Spinal cord (tissue), 10 donors: ENCODE measurements at places on chromosomes 11 and 22. TPM values are rescaled to one million over a fixed set of nuclear protein-coding genes. Genes with fewer than 3 reads are reported as not detected.

DGAT2 gene
- total RNA-seq, result 5.8 TPM

DNA sequence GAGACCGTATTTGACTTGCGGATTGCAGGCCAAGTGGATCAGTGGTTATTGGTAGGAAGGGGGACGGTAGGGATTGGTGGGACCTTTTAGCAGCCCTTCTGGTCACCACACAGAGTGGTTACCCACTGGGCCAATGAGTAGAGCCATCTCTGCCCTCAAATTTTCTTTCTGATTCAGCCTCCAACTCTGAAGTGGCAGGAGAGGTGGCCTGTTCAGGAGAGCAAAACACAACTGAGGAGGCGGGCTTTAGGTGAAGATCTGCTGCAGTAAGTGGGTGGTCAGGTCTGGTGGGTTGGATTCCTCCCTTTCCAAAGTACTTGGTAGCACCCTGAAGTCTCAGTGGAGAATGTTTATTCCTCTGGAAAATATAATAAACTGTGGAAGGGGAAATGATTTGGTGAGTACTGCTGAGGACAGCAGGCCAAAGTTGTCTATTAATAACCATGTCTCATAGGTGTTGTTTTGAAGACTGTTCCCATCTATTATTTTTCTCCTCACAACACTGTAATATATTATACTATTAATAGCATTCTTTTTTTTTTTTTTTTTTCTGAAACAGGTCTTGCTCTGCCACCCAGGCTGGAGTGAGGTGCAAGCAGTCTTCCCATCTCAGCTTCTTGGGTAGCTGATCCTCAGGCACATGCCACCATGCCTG is 1.5 kb downstream of the MISFA start:
- H3K27me3 ChIP-seq, result no peaks in the 10 kb centered on the region
- no peak overlapping the region for H3K27ac ChIP-seq
- H3K4me1 ChIP-seq, result no peaks in the 10 kb centered on the region
- no peak for DNase-seq
- H3K36me3 ChIP-seq, result no peaks in the 10 kb centered on the region
- H3K4me3 ChIP-seq, result no peak overlapping the region

- H3K27me3 ChIP-seq, result no peaks in the 10 kb centered on the region
- H3K36me3 ChIP-seq, result no peaks in the 10 kb centered on the region
- peaks cover 6% of the 10 kb centered on the region for H3K4me1 ChIP-seq
- no peak overlapping the region for H3K27ac ChIP-seq
- no peak overlapping the region for H3K4me3 ChIP-seq
- no peak for DNase-seq
Observed at GRCh38 chr11:2295971-2296912, 5.5 kb downstream of the C11orf21 start.

DNA sequence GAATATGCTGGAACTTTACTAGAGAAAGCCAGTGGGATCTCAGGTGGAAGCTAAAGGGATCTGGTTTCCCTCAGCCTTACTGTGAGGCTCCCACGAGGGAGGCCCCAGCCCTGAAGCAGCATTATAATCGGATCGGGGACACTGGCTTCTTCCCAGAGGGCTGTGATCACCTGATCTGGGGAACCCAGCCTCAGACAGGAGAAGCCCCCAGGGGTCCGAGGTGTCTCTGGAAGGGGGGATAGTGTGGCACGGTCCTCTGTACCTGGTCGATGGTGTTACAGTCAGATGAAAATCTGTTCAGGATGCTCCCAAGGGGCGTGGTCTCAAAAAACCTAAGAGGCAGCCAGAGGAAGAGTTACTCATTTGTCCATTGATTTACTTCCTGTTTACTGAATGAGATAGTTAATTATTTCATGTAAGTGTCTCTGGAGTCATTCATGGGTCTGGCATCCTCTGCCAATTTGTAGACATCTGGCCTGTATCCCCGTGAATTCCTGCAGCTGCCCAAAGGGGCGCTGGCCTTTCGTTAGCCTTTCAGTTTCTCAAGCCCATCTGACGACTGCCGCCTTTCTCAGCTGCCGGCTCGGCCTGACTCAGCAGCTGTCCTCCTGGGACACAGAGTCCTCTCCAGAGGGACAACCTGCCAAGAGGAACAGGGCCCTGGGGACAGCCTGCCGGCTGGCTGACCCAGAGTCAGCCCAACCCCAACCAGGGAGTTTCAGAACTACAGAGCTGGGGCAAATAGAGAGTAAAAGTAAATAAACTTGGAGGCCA is 17.0 kb upstream of the KCNJ11 start:
- no peak overlapping the region for H3K27ac ChIP-seq
- H3K27me3 ChIP-seq, result no peaks in the 10 kb centered on the region
- H3K4me1 ChIP-seq, result peaks cover 8% of the 10 kb centered on the region
- H3K4me3 ChIP-seq, result no peak overlapping the region
- peaks cover 7% of the 10 kb centered on the region for H3K36me3 ChIP-seq
- no peak for DNase-seq

GRCh38 chr22:40714499-40715337 is 35.4 kb downstream of the MCHR1 start:
- peaks cover 22% of the 10 kb centered on the region for H3K4me1 ChIP-seq
- DNase-seq, result peak; percentile 81
- H3K27me3 ChIP-seq, result peaks cover 2% of the 10 kb centered on the region
- H3K27ac ChIP-seq, result peak overlapping the region; percentile 73
- H3K36me3 ChIP-seq, result no peaks in the 10 kb centered on the region

GRCh38 chr11:43360361-43361032 is 1.8 kb downstream of the TTC17 start:
- H3K27ac ChIP-seq, result no peak overlapping the region
- no peak overlapping the region for H3K4me3 ChIP-seq
- H3K36me3 ChIP-seq, result peaks cover 11% of the 10 kb centered on the region
- H3K27me3 ChIP-seq, result no peaks in the 10 kb centered on the region
- H3K4me1 ChIP-seq, result peaks cover 4% of the 10 kb centered on the region

DNA sequence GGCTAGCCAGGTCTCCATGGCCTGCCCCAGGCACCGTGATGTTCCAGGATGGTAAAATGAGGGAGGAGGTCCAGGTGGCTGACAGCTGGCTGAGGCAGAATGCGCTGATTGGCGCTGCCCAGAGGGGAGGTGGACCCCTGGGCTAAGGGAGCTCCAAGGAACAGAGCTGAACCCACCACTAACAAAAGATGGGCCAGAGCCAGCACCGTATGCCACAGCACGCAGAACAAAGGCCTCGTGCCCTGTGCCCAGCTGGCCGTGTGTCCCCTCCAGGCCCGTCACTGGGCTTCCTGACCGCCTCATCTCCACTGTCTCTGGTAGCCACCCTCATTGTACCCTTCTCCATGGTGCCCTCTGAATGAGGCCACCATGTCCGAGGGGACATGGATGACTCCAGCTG is 19.6 kb upstream of the PRODH start:
- H3K27me3 ChIP-seq, result no peaks in the 10 kb centered on the region
- no peak overlapping the region for H3K4me3 ChIP-seq
- no peak overlapping the region for H3K27ac ChIP-seq

- H3K4me3 ChIP-seq, result no peak overlapping the region
- H3K36me3 ChIP-seq, result no peaks in the 10 kb centered on the region
- H3K4me1 ChIP-seq, result no peaks in the 10 kb centered on the region
- no peak for DNase-seq
Observed at GRCh38 chr11:95700471-95700817, 89.1 kb downstream of the FAM76B start.
